ENCODE measurements at places on chromosomes 6 and 20.

DNA sequence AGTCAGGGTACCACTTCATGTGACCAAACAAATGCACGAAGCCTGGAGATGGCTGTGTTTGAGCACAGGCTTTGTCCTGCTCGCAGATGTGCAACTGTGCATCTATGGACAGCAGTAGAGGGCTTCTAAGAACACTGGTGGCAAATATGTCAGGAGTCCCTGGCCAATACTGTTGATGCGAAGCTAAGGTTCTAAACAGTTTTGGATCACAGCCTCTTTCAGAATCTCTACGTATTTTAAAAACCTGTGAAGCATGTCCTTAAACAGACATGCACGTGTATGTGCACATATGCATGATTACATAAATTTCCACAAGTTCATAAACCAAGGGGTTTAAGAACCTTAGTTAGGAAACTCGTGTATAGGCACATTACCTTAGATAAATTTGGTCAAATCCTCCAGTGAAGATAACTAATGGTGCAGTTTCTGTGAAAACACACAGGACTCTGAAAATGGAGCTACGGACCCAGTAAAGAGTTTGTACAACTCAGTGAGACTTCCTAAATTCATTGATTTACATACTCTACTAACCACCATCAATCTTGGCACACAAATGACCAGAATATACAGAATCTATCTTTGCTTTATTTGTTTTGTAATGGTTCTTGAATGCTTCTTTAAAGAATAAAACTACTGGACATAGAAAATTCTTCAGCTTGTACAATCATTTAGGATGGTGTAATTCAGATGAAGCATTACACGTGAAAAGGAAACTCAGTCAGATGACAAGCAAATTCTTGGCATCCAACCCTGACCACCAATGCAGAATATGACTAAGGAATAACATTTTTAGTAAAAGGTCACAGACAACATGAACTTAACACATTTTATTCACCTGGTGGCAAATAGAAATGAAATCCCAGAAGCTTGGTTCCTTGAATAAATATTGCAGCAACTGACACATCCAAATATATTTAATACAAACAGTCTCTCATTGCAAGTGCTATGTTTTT is 27.4 kb downstream of the KCNQ5 start:
- DNase-seq: no peak

- DNase-seq: no peak
Observed at GRCh38 chr6:7185561-7185960, 77.8 kb downstream of the RREB1 start.

- no peak for DNase-seq
Observed at GRCh38 chr6:158729906-158730540, 80.2 kb downstream of the SYTL3 start.

DNA sequence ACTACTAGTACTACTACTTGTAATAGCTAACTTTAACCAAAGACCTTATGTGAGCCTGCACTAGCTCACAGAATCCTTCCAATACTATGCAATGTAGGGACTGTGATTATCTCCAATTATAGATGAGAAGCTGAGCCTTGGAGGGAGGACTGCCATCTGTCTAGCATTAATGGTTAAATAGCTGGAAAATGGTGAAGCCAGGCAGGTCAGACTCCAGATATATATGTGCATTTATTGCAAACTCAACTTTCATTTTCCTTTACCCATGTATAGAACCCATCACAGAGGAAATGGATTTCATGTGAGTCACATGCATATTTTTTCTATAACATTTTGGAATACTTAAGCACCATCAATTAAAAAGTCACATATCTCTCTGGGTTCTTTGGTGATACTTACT is 229.9 kb downstream of the BCAS1 start:
- no peak for DNase-seq

DNA sequence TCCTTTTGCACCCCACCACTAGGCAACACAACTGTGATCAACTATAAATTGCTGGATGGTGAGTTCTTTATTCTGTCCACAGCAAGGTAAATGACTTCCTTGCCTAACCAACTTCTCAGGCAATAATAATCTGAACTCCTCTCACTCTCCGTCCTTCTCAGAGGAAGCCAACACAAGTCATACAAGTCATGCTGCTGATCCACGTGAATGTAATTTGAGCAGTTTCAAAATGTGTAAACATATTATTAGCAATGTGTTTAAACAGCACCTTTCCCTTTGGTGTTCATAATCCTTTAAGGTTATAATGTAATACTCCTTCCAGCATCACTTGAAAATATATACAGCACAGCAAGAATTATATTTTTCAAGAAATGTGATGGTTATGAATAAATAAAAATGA is 127.9 kb downstream of the QRSL1 start:
- no peak for DNase-seq

GRCh38 chr6:53691252-53691651 is 25.7 kb upstream of the KLHL31 start:
- DNase-seq: no peak

DNA sequence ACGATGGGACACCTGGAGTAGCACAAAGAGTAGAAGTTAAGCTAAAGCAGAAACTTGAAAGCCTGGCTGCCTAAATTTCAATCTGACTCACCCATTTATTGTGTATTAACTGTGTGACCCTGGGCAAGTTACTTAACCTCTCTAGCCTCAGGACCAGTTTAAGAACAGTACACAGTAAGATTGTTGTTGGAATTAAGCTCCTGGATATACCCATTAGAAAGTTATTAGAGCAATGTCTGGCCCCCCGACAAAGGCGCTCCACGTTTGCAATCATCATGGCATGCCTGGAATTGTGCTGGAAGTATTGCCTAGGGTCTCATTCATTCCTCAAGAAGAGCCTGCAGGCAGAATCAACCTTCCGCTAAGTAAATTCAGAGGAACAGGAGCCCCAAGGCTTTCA is 1.4 kb downstream of the SDC4 start:
- DNase-seq: no peak

- no peak for DNase-seq
Observed at GRCh38 chr6:117265410-117266256, at the start of gene VGLL2. TSS of gene VGLL2 (plus strand) at chr6:117265558. CDS start at chr6:117265764, 206 bp downstream.

- peak; percentile 85 for DNase-seq
Observed at GRCh38 chr6:148225871-148226270, 116.8 kb upstream of the SASH1 start.

DNA sequence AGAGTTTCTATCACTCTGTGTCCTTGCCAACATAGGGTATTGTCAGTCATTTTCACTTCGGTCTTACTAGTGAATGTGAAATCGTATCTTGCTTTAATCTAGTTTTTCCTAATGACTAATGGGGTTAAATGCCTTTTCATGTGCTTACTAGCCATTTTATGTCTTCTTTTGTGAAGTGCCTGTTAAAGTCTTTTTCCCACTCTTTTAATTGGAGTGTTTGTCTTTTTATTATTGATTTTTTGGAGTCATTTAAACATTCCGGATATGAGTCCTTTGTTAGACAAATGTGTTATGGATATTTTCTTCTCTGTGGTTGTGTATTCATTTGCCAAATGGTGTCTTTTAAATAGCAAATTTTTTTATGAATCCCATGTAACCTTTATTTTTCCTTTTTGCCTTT is 194.6 kb downstream of the CDH26 start:
- no peak for DNase-seq

- no peak for DNase-seq
Observed at GRCh38 chr6:165941786-165942185, 225.9 kb downstream of the TBXT start.

DNA sequence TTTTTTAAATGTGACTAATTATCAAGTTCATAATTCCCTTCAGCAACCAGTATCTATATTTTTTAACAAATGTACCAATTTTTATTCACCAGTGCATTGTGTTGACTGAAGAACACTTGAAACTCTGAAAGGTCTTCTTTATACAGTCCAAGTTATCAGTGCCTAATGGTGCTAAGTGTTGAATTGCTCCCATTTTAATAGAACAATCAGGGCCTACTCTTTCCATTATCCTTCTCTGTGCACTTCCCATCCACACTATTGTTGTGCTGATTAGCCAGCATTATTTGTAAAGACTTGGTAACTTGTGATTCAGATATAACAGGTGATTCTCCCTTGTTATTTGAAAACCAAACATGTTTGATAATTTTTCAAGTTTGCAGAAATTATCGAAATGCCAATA is 1209.7 kb upstream of the MAP3K7 start:
- DNase-seq: no peak

DNA sequence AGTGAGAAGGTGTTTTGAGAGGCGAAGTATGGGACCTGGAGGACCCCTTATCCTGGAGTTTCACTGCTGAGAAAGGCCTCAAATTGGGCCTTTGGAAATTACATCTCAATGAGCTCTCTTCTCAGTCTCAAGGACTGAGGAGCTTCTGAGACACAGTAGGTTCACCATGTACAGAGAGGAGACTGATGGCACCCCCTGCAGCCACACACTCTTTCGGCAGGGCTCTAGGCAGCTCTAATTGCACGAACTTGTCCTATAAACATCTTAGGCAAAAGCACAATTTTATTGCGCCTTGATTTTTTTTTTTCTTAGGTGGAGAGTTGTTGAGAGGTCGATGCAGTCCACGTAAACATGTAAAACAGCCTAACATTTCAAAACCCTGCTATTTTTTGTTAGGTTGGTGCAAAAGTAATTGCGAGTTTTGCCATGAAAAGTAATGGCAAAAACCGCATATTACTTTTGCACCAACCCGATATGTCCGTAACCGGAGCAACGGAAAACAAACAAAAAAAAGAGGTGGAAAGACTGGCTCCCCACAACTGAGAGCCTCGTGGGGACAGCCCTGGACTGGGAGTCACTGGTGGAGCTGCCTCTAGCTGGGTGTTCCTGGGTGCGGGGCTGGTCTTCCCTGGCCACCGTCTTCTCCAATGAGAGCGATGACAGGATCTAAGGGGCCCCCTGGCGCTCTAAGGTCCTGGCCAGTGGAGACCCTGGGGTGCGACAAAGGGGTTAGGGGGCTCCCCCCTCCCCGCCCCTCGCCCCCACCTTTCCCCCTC is 84.0 kb upstream of the EYA2 start:
- no peak for DNase-seq

- no peak for DNase-seq
Observed at GRCh38 chr6:121548131-121548530, 112.7 kb downstream of the GJA1 start.

- no peak for DNase-seq
Observed at GRCh38 chr20:40915756-40916155, 112.9 kb upstream of the TOP1 start.

DNA sequence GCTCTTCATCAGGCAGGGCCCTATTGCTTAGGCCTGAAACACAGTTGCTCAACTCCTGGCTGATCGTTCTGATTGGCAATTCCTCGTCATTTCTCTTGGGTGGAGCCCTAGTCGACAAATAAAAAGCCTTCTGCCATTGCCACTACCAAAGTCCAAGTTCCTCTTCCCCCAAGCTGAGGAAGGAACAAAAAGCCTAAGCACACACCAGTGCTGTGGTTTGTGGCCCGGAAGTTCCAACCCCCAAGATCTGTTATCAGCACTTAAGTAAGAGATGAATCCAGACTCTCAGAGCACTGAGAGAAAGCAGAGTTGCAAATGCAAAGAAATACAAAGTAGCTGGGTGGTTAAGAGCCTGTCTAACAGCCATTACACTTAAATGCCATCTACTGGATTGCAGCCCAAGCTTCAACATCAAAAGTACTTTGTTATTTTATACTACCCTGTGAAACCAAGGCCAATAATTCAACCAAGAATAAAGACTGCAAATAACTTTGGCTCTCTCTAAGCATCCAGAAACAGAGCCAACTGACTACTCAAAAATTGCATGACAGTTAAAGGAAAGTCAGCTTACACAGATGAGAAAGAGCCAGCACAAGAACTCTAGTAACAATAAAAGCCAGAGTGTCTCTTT is 1024.0 kb downstream of the GRIK2 start:
- no peak for DNase-seq

- DNase-seq: no peak
Observed at GRCh38 chr20:38250609-38251008, 9.9 kb downstream of the KIAA1755 start.

- DNase-seq: no peak
Observed at GRCh38 chr6:164690241-164690640, 619.2 kb downstream of the C6orf118 start.

DNA sequence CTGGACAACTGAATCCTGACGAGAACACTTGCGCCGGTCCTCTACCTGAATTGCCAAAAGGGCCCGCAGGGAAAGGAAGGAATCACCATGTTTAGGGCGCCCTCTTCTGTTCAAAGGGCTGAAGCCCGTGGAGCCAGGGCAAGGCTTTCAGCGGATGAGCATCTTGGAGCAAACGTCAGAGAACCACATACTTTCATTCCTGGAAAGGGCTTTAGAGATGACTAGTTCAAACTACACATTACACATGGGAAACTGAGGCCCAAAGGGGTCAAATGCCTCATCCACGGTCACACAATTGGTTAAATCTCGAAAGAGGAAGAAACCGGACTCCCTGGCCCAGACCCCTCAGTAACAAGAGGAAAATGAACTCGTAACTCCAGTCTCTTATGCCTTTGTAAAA is 11.5 kb upstream of the ZNF133 start:
- peak; percentile 71 for DNase-seq

- no peak for DNase-seq
Observed at GRCh38 chr6:86723151-86723550, 214.2 kb upstream of the HTR1E start.

DNA sequence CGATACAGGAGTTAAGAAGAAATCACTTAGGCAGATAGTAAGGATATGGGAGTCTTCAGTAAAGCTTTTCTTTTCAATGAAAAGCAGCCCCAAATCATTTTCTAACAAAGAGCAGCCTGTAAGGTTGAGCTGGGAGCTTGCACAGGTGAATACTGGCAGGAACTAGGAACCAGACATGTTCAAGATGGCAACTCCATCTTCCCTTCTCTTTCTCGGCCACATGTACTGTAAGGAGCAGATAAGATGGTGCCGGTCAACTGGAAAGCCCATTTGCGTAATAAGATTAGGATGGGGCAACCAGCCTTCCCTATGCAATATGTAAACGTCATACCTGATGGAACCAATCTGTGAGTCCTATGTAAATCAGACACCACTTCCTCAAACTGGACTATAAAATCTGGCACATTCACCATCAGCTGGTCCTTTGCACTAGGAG is 46.2 kb upstream of the RNGTT start:
- no peak for DNase-seq

GRCh38 chr20:46188866-46189541 is 70.9 kb downstream of the CD40 start:
- DNase-seq: no peak

- no peak for DNase-seq
Observed at GRCh38 chr20:45337367-45338120, 10.7 kb downstream of the SDC4 start.

DNA sequence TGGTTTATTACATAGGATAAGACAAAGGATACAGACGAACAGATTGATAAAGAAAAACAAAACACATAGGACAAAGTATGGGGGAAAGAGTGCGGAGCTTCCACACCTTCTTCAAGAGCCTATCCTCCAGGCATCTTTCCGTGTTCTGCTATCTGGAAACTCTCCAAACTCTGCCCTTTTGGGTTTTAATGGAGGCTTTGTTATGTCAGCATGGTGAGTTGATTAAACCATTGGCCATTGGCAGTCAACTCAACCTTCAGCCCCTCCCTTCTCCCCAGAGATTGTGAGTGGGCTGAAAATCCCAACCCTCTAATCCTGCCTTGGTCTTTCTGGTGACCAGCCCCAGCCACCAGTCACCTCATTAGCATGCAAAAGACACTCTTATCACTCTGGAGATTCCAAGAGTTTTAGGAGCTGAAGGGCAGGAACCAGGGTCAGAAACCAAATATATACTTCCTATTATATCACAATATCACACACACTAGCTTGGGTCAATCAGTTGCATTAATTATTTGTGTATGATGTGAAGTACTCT is 23.8 kb downstream of the HLA-DOB start:
- no peak for DNase-seq
